Fibroblast of skin of left biceps (primary cell): ENCODE measurements at places on chromosomes 6 and 20.

GRCh38 chr20:10040070-10040975 lies 5.5 kb downstream of the ANKEF1 start:
- no peak for DNase-seq

- no peak for DNase-seq
Measured at GRCh38 chr20:15925376-15925775, 647.9 kb downstream of the KIF16B start.

- no peak for DNase-seq
Measured at GRCh38 chr20:17990278-17990972, 21.6 kb downstream of the MGME1 start.

DNA sequence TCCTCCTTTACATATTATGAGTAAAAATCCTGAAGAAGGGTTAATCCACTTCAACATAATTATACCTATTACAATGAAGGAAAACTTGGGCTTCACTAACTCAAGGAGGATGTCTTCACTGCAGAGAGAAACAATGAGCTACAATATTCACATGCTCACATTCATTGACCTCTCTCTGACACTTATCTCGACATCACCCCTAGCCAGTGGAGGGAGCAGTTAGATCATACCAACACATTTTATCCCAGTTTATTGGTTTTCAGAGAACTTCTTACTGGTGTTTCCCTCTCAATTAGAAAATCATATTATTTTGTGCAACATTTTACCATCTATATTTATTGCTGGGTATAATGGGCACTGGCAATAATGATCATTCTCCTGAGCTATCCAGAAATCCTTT lies 646.5 kb downstream of the TENT5A start:
- DNase-seq: no peak

GRCh38 chr20:15584507-15584906 lies 988.7 kb downstream of the KIF16B start:
- DNase-seq: no peak

- DNase-seq: no peak
Measured at GRCh38 chr6:38676236-38676973, 26.5 kb downstream of the GLO1 start.

GRCh38 chr6:105791583-105792318 lies 294.4 kb upstream of the PRDM1 start:
- no peak for DNase-seq

GRCh38 chr6:142459271-142459670 lies 157.5 kb downstream of the ADGRG6 start:
- no peak for DNase-seq

- DNase-seq: no peak
Measured at GRCh38 chr6:35177596-35177995, 36.2 kb upstream of the SCUBE3 start.

GRCh38 chr6:41942067-41942851 lies 651 bp upstream of the CCND3 start:
- no peak for DNase-seq

- no peak for DNase-seq
Measured at GRCh38 chr6:1296079-1296478, 15.8 kb upstream of the FOXQ1 start.

- DNase-seq: no peak
Measured at GRCh38 chr6:93423542-93423941, 4.2 kb upstream of the EPHA7 start.

DNA sequence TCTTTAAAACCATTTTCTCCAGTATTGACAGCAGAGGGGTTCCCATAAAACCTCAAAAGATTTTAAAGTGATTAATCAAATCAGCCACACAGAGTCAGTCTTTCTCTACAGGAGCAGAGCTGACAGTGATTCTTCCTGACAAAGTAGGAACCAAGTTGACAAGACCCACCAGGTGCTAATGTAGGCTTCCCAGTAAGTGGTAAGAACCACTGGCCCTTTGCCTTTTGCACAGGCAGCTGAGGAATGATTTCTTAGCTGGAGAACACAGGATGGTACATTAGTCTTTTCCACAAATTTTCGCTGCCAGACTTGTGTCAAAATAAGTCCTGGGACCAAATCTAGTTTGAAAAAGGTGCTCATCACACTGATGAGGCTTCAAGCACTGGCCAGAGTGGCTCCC lies 95.8 kb downstream of the ARMC2 start:
- DNase-seq: no peak

GRCh38 chr6:10479939-10480700 lies 41.0 kb upstream of the GCNT2 start:
- DNase-seq: no peak

DNA sequence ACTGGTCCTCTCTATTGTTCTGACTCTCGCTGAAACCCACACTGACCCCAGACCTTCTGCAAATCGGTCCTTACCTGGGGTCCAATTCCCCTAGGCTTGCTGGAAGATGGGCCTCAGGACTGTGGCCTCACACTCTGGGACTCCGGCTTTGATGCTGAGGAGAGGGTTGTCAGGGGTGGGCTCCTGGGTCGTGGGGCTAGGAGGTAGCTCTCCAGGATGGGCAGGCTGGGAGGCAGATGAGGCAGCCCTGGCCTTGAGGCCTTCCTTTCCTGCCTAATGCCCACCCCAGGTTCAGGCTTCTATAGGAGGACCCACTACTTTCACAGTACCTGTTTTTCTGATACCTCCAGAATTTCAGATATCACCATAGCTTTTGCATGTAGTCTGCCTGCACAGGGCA lies 21.4 kb downstream of the HLA-F start:
- DNase-seq: no peak

GRCh38 chr6:82712826-82713225 lies 349.2 kb downstream of the TPBG start:
- DNase-seq: no peak

DNA sequence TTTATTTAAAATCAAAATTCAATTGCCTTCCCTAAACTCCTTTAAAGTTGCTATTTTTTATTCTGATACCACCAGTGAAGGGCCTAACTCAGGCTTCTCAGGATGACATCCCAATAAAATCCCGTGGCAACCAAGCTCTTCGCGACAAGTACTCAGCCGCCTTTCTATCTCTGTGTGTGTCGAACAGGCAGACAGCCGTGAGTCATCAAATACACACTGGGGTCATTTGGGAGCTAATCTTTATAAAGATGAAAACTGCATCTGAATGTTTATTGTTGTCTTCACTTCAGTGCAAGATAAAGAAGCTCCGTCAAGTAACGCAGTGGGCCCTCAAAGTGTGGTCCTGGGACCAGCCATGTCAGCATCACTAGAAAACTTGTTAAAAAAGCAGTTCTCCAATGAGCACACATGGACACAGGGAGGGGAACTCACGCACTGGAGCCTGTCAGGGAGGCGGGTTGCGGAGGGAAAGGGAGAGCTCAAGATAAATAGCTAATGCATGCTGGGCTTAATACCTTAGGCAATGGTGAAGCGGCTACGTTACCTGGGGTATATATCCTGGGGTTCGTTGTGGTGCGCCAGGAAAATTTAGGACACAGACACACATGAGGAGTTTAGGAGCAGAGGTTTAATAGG lies 119.3 kb downstream of the RNF144B start:
- DNase-seq: no peak

GRCh38 chr20:15619341-15619740 lies 953.9 kb downstream of the KIF16B start:
- no peak for DNase-seq

DNA sequence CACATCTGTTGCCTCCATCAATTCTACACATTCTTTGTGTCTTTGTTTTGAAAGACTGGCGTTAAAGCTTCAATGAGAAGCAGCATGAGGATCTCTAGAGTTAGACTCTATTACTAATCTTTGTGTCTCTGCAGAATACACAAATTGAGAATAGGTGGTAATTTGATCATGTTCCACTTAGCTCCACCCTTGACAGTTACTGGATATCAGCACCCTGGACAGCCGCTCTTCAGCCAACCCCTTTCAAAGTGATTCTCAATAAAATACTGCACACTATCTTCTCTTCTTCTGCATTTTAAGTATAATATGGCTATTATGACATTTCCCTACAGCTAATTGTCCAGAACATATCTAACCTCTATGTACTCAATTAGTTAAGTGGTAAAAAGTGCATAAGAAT lies 54.3 kb upstream of the CNR1 start:
- DNase-seq: no peak

- DNase-seq: no peak
Measured at GRCh38 chr6:89834884-89835792, 5.5 kb downstream of the CASP8AP2 start.

DNA sequence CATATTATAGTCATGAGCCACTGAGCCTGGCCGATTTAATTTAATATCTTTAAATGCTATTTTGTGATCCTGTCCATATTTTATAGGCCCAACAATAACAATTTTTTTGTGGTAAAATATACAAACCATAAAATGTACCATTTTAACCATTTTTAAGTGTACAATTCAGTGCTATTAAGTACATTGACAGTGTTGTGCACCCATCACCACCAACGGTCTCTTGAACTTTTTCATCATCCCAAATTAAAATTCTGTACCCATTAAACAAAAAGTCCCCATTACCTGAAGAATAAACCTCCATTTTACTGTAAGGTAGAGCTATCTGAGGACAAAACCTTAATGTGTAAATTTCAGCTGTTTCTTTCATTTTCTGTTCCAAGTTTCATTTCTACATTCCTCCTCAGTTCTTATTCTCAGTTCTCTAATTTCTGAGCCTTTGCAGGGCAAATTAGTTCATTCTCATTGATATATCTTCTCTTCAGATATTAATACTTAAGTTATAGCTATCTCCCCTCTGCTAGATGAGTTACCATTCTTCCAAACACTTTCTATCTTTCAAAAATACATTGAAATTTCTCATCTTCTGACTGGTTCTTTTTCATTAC lies 10.3 kb downstream of the MTO1 start:
- DNase-seq: no peak

- no peak for DNase-seq
Measured at GRCh38 chr6:41604006-41604405, 34.3 kb upstream of the MDFI start.

GRCh38 chr6:106083618-106084017 lies 2.5 kb upstream of the PRDM1 start:
- DNase-seq: no peak

DNA sequence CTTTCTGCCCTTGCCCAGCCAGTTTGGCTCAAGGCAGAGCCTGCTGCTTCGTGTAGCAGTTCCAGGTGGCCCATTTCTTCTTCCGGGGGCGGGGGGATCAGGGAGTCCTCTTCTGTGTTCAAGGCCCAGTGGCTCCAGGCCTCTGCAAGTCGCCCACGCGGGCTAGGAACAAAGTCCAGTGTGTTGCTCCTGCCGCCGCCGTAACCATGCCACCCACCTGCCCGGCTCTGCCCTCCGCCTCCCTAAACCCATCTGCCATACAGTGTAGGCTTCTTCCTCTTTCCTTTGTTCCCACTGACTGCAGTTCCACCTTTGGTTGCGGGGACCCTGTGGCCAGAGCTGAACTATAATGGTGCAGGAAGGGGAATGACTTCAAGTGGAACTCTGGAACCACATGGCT lies 43.9 kb upstream of the SRF start:
- no peak for DNase-seq

DNA sequence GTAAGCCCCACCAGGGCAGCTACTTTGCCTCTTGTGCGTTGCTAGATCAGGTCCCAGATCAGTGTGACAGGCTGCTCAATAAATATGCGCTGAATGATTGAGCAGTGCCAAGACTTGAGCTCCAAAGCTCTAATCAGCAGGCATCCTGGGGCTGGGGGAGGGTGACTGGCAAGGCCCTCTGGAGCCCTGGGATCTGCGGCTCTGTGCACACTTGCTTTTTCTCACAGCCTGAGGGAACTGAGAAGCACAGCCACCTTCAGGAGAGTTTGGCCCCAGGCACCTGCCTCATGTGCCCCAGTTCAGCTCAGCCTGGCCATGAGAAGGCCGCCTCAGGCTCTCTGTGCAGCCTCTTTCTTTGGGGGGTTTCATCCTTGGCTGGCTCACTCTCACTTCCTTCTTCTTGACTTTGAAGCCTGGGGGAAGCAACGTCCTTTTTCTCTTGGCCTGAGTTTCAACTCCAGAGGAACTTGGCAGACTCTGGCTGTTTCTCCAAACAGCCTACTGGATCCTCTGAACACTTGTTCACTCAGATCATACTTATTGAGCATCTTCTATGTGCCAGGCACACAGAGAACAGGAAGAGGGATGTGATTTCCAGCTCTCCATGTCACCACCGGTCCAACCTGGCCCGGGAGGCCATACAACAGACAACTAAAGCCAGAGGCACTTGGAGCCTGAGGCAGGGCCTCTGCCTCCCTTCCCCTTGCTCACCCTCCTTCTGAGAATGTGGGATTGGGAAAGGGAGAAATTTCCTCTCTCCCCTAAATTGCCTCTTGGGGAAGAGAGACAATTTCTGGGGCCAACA lies 114.0 kb downstream of the VEGFA start:
- no peak for DNase-seq

- no peak for DNase-seq
Measured at GRCh38 chr6:113457198-113457597, 399.9 kb upstream of the MARCKS start.

DNA sequence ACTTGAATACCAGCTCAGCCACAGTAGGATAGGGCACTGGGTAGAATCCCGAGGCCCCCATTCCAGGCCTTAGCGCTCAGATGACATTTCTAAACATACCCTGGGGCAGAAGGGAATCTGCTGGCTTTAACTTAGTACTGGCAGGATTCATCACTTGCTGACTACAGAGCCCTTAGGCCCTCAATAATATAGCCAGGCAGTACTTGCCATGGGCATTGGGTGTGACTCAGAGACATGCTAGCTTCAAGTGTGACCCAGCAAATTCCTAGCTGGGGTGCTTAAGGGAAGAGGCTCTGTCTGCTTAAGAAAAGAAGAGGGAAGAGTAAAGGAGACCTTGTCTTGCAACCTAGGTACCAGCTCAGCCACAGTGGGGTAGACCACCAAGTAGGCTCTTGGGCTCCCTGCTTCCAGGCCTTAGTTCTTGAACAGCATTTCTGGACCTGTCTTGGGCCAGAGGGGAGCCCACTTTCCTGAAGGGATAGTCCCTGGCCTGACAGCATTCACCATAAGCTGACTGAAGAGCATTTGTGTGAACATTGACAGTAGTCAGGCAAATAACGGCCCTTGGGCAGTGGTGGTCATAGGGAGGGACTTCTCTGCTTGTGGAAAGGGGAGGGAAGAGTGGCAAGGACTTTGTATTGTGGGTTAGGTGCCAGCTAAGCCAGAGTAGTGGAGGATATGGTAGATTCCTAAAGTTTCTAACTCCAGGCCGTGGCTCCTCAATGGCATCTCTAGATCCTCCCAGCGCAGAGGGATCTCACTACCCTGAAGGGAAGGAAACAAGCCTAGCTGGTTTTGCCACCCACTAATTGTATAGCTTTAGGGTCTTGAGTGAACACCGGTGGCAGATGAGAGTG lies 48.5 kb upstream of the HACE1 start:
- no peak for DNase-seq

DNA sequence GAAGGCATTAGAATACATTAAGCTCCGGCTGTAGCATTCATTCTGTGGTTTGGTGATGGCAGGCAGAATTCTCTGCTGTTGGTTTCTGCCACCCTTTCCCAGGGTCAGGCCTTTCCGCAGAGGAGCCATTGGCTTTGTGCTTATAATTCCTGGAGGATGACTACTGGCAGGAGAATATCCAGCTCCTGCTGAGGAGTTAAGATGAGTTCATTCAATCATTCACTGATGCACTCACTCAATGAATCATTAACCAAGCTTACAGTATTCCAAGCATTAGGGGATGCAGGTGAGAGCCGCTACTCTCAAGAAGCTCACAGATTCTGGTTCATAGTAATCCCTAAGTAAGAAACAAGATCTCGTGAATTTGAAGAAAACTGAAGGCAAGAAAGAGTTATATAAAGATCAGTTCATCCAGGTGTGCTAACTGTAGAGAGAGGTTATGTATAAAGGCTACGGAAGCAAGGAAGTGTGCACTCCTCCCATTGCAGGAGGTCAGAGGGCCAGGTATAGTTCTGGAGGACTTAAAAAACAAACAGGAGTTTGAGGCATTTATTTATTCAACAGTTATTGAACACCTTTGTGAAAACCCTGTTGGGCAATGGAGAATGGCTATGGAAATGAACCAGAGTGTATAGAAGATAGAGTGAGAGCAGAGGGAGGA lies 75.5 kb downstream of the HMGN3 start:
- no peak for DNase-seq
